ENCODE measurements at places on chromosomes 7 and 10.

GRCh38 chr7:131861620-131862346 is 305.4 kb upstream of the PODXL start:
- DNase-seq: no peak

GRCh38 chr7:154347700-154348266 is 295.6 kb downstream of the DPP6 start:
- DNase-seq: peak; percentile 3

- no peak for DNase-seq
These were observed 105.4 kb upstream of the BTBD16 start for GRCh38 chr10:122165484-122166276.

DNA sequence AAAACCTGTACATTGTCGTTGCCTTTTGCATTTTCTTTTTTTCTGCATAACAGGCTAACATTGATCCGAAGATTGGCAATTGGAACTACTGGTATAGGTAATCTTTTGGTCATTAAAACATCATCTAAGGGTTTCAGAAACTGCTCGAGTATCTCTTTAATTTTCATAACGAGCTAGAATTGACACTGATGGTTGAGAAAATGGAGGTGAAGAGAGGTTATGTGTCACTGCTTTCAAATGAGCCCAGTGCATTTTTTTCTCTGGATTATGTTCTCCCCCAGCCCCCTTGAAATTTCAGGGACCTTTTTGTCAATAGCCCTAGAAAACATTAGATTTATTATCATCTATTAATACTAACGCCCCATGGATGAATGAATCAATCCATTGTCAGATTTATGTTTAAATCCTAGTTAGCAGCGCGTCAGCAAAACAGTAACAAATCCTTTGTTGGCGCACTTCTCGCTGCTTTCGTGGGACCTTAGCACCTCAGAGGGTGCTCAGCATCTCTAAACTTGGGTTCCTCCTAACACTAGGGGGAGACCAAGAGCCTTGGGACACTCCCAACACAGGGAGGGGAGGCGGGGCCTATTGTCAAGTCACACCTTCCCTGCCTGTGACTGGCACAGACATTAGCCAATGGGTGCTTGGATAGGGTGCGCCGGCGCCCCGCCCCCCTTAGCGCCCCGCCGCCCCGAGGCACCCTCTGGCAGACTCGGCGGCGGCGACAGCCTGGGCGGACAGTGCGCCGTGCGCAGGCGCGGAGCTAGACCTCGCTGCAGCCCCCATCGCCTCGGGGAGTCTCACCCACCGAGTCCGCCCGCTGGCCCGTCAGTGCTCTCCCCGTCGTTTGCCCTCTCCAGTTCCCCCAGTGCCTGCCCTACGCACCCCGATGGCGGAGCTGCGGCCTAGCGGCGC is at the start of gene SUFU:
Gene SUFU, plus strand, starts transcription at position 709 of the 915 bp plus-strand sequence. Its CDS starts 181 bp downstream, at position 890.
- DNase-seq: peak; percentile 99

GRCh38 chr7:4788627-4789189 is 13.3 kb downstream of the AP5Z1 start:
- no peak for DNase-seq

GRCh38 chr10:121910673-121911420 is 17.0 kb downstream of the ATE1 start:
- DNase-seq: no peak

DNA sequence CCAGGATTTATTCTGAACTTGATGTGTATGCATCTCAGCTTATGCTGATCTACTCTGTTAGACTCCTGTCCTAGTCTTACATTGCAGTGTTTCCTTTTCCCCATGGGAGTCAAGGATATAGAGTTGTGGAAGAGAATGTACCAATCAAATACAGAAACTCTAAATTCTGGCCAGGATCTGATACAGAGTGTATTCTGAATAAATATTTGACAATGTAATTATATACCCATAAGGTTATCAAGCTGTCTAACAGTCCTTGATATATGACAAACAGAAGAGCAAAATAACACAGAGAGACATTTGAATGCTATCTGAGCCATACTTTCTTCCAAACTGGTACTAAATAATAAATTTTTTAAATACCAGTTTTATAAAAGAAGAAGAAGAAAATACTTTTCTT is 116.8 kb downstream of the ETV1 start:
- no peak for DNase-seq

- DNase-seq: no peak
These were observed 20.6 kb upstream of the PWWP2B start for GRCh38 chr10:132376394-132376851.

DNA sequence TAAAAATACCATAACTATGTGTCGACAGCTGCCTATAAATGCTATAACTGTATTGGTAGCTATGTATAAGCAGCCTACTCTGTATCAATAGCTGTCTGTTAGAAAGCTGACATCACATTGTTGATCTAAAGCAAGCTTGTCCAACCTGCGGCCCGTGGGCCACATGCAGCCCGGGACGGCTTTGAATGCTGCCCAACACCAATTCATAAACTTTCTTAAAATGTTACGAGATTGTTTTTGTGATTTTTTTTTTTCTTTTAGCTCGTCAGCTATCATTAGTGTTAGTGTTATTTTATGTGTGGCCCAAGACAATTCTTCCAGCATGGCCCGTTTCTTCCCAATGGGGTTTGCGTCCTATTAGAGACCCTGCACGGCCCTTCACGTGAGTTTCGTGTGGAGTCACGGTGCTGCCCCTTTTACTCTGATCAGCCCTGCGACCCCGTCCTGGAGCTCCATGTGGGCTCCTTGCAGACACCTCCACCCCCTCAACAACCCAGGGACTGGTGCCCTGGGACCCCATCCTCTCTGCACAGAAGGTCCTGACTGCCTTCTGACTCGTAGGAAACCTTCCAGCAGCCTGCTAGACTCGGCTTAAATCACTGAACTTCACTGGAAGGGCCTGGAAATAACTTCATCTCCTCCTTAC is 4.5 kb upstream of the PRKAR1B start:
- no peak for DNase-seq

- no peak for DNase-seq
These were observed 9.3 kb upstream of the FAM180A start for GRCh38 chr7:135757719-135758411.

DNA sequence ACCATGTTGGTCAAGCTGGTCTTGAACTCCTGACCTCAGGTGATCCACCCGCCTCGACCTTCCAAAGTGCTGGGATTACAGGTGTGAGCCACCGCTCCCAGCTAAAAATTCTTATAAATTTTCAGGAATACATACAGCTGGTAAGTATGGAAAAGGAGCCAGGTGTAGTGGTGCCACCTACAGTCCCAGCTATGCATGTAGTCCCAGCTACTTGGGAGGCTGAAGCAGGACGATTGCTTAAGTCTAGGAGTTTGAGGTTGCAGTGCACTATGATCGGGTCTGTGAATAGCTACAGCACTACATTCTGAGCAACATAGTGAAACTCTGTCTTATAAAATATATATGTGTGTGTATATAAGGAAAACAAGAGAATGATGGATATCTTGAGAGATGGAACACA is 19.0 kb downstream of the LDB1 start:
- DNase-seq: no peak

DNA sequence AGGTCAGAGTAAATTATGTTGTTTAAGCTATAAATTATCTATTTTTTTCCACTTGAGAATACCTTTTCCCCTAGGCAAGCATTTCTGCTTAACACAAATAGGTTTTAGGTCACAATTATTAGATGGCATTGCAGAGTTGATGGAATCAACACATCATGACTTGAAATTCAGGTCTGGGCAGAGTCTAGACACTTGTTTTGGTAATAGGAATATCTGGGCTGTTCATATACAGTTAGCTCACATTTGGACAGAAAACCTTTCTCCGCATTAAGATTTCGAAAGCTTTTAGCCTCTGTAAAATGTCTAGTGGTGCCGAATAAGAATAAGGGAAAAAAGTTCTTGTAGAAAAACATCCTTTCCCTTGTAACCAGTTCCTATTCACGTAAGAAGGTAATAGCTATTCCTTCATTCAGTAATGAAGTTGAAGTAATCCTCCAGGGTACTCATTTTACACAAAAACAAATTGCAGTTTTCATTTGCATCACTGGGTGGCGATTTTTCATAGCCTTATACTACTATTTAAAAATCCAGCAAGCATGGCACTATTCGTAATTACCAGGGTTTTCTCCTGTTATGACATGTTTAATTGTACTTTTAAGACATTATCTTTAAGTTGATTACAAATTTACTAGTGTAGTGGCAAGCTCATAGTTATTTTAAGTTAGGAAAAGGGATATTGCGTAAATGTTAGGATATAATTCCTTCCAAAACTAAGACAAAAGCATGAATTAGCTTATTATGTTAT is 37.0 kb downstream of the RPA3 start:
- DNase-seq: peak; percentile 89

GRCh38 chr10:133154996-133155778 is 4.8 kb upstream of the KNDC1 start:
- DNase-seq: no peak

DNA sequence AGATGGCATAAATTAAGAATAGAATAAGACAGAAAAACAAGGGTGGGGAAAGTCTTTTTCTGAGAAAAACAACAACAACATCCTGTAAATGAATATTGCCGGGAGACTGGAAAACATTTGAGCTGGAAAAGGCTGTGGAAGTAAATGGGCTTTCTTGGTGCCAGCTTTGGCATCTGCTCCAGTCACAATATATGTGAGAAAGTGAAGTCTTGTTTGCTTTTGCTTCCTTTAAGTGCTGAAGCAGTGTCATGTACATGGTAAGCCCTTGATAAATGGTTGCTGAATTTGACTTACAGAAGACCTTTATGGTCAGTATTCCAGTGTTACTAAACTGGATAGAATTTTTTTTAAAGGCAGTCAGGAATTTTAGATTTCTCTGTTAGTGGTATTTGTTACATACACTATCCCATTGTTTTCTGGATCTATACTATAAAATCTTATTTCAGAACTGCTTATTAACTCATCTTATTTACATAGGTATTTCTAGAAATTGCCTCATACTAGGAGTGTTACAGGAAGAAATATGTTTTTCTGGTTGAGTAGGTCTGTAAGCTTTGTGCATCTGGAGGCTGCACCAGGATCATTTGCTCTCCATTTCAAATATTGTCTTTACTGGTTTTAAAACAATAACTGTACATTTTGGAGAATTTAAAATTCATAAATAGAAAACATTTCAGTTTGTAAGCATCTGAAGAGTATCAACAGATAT is 201.7 kb upstream of the FOXP2 start:
- peak; percentile 29 for DNase-seq

DNA sequence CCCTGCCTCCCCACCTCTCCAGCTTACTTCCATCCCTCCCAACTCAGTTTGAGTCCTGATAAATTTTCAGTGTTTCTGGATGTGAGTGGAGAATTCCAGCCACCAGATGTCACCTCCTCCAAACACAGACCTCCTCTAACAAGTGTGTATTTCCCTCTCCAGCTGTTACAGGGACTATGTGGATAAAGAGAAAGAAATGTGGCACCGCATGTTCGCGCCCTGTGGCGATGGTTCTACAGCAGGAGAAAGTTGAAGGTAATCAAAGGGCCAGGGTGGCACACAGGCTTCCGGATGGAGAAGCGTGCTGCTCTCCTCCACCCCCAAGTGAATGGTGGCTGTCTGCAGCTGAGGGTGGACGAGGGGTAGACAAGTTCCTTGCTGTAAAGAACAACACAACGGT is 14.7 kb downstream of the FKBP6 start:
- peak; percentile 84 for DNase-seq

- DNase-seq: no peak
These were observed 185.1 kb downstream of the SEMA3D start for GRCh38 chr7:85001495-85002345.

DNA sequence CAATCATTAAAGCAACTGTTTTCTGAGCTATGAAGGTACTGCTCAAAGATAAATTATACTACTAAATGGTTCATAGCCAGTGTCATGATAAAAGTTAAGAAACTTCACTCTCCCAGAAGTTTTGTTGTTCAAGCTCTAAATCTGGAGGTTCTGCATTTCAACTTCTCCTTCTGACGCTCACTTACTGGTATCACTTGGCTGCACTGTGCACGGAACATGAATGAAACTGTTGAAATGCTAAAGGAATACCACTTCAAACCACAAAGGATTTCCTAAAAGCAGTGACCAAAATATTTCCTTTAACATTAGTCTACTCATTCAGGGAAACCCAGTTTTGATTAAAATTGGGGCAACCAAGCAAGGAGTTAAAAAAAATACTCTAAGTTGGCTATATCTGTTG is 93.6 kb downstream of the UBE2H start:
- no peak for DNase-seq

DNA sequence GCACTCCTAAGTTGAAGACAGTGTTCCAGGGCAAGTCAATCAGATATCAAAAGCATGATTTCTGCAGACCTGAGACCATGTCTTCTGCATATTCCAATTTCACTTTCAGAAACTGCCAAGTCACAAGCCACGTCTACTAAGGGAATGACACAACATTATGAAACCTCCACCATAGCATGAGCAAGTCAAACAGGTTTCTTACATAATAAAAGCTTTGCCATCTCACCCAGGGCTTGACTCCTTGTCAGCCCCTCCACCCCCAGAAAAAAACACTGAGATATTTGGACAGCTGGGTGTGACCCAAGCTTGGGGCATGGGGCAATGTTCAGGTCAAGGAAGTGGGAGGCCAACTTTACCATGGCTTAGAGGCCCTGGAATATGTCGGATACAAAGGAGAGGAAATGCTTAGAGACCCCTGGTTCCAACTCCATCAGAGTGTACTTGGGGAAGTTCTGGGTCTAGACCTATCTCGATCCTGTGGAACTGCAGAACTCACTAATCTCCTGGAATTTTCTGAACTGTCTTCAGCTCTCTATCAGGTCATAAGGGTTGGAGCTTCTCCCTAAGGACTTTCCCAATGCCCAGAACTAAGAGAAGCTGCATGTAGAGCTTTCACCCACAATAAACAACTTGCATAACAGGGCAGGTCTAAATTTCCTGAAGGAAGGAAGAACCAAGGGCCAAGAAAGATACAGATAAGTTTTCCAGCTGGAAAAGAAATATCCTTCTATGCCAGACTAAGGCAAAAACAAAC is 80.6 kb upstream of the NAMPT start:
- DNase-seq: no peak

- no peak for DNase-seq
These were observed 116.7 kb downstream of the SMURF1 start for GRCh38 chr7:99027241-99027640.

GRCh38 chr10:73965890-73966768 is 31.8 kb upstream of the VCL start:
- DNase-seq: peak; percentile 94

DNA sequence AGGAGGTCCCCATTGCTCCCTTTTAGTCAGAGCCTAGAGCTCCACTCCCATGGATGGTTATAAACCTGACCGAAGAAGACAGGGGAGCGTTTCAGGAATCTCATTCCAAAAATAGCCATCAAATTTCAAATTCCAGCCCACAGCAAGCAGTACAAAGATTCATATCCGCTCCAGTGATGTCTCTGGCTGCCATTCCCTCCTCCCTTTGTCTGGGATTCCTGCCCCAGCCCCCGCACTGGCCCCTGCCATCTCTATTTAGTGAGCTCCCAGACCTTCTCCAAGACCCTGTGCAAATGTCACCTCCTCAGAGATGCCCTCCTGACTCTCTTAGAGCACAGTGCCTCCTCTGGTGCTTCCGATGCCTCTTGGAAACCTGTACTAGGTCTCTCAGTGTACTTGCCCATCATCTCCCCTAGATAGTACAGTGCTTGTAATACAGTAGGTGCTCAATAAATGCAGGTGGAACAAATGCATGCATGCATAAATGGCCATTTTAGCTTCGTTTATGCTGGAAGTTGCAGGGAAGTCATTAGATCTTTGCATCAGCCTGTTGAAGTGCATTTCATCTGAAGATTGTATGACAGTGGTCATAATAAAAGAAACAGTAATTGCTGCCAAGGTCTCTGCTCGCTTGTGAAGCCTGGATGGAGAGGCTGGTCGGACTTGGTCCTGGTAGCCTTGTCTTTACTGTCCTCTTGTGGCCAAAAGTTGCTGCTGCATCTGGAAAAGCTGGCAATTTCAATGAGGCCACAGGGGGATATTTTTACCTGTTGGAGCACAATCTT is 32.0 kb upstream of the HABP2 start:
- peak; percentile 91 for DNase-seq

- DNase-seq: no peak
These were observed 6.8 kb downstream of the PON1 start for GRCh38 chr7:95317546-95317945.
